ENCODE measurements at places on chromosomes 6 and 20. TPM values are rescaled to one million over a fixed set of nuclear protein-coding genes. Genes with fewer than 3 reads are reported as not detected.
A peak's percentile ranks its signal among the peaks of the same experiment; 100 is the strongest.

Gene ZFP57
- polyA plus RNA-seq: not detected

DNA sequence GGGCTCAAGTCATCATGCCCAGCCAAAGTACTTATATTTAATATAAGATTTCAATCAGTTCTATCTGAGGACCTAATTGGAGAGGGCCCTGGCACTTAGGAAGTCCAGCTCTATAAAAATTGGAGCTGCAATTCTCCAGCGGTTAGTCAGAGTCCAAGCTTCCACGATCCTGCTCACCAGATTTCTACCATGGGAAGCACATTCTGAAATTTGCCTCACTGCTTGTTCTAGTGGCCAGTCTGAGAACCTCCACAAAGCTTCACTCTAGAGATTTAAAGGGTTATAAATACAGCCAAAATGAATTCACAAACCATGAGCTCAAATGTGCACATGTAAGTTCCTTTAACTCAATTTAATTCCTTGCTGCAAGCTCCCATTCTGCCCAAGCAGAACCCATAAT lies 33.5 kb downstream of the PNLDC1 start:
- DNase-seq: no peak

- no peak for DNase-seq
Observed at GRCh38 chr6:131660195-131660594, 23.1 kb downstream of the ENPP3 start.

DNA sequence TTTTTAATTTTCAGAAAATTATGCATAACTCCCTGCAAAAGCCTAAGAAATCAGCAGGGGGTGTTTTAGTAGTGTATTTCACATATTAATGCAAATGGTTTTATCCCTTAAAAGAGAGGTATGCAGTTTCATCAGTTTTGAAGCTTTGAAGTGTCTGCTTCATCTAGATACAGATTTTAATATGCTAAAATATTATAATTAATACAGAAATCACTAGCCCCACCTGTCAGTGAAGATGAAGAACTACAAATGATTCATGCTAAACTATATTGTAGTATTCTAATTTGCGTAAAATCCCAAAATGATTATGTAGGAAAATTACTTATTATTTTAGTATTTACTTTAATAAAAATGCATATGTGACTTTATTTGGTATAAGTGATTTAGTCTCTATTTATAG lies 2.9 kb upstream of the TFB1M start:
- no peak for DNase-seq

DNA sequence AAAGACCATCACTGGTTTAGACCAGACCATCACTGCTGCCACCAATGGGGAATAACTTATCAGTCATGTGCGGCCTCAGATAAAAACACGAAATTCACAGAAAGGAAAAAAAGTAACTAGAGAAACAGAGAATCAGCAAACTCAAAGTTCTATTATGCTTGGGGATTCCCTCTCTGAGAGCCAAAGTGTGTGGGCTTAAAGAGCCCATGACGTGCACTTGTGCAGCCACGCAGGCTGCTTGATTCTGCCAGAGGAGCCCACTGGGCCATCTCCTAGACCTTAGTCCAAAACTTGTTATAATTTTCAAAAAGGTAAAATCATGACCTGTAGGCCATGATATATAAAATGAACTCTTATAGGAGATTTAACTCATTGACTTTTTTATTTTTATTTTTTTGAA lies 15.2 kb downstream of the RAB44 start:
- no peak for DNase-seq

DNA sequence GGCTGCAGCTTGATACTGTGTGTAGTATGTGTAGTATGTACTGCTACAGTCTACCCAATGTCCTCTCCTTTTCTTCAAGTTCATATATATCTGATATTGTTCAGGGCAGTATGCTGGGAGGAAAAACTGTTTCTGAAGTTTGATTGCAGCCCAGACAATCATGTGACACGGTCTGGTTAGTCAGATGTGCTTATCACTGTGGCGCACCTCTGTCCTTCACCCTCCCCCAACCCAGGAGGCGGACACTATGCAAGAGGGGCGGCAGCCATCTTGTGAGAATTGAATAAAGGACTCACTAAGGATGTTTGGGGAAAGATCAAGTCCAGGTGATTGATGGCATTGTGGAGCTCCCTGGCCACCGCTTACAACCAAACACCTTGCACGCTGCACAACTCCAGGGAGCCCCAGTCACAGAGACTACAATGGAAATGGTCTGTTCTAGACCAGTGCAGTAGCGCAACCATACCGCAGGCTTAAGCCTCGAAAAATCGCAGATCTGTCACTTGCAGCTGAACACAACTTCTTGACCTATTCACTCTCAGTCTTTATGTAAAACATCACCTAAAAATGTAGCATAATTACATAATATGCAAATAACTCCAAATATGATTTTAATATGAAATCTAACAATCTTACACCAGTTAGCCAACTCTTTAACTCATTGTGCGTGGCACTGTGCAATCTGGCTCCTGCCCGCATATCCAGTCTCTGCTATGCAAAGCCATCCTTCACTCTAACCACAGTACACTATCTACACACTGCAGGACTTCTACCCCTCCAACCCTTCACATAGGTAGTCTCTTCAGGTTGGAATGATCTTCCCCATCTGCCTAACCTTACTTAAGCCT lies 79.3 kb downstream of the VGLL2 start:
- DNase-seq: no peak

Gene TMEM181
- 17.2 TPM for polyA plus RNA-seq

DNA sequence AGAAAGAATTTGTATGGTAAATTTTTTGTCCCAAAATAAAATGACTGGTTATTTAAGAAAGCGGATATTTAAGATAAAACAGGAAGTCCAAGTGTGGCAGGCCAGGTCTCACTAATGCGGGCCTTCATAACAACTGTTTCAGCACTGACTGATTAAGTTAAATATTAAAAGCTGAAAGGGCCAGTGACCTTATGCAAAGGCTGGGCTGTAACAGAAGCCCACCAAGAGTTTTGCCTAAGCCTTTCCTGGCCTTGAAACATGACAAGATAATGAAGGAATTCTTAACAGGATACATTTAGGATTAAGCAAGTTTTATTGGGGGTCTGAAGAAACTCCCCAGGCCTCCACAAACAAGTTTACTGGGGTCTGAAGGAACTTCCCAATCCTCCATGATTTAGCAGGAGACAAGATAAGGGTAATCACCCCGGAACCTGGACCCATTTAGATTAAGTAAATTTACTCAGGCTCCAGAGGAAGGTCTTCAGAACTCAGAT lies 36.3 kb downstream of the ZNF133 start:
- DNase-seq: no peak

Gene GGTLC1
- not detected for polyA plus RNA-seq

Gene APCDD1L
- 5.4 TPM for polyA plus RNA-seq

GRCh38 chr6:75171986-75172385 lies 33.9 kb downstream of the COL12A1 start:
- DNase-seq: no peak

DNA sequence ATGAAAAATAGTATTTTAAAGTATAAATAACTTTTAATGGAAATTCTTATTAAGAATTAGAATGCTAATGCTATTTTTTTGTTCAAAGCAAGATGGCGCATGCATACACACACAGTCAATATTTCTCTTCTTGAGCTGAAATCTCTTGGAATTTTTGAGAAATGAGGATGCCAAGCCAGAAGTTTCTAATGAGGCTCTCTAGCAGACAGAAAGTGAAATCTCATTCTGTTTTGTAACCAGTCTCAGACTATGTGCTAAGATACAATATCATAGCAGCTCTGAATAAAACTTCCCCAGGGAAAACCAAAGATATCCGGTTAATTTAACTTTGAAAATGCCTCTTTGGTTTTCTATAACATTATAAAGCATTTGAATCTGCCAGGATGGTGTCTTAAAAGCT lies 97.2 kb upstream of the HDAC2 start:
- DNase-seq: peak; percentile 59

Gene TSHZ2
- polyA plus RNA-seq: 8.3 TPM

GRCh38 chr20:50186151-50186885 lies 4.3 kb upstream of the CEBPB start:
- DNase-seq: peak; percentile 83

DNA sequence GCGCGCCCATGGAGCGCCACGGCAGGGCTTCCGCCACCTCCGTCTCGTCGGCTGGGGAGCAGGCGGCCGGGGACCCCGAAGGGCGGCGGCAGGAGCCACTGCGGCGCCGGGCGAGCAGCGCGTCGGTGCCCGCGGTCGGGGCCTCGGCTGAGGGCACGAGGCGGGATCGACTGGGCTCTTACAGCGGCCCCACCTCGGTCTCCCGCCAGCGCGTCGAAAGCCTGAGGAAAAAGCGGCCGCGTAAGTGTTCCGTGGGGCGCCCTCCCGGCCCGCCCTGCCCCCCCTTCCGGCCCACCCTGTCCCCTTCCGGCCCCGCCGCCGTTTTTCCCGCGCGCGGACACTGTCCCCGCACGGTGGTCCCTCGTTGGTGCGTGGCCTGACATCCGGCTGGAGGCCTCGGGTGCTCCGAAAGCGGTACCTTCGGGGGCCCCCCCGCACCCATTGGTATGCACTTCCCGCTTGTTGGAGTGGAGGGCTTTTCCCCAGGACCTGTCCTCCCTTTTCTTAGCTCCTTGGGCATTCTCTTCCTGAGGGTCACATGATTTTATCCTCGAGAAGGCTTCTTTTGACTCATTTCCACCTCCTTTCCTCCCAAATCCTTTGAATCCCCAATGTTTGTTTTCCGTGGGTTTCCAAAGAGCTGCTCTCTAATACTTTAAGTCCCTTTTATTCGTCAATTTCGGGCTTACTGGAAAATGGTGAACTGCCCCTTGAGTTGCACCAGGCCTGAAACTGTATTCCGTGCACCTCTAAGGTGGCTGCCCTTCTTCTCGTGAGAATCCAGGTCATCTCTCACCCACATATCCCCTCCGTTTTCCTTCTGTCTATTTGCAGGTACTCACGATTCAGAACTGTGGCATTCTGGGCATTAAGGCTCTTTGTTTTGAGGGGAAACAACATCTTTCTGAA lies 556 bp downstream of the PANK2 start:
- peak; percentile 48 for DNase-seq

- DNase-seq: no peak
Observed at GRCh38 chr6:16441262-16441661, 202.9 kb downstream of the GMPR start.

Gene ATP9A
- polyA plus RNA-seq: 80.0 TPM

- no peak for DNase-seq
Observed at GRCh38 chr20:63641146-63641791, 12.0 kb downstream of the STMN3 start.

Gene LY86
- 3.3 TPM for polyA plus RNA-seq

DNA sequence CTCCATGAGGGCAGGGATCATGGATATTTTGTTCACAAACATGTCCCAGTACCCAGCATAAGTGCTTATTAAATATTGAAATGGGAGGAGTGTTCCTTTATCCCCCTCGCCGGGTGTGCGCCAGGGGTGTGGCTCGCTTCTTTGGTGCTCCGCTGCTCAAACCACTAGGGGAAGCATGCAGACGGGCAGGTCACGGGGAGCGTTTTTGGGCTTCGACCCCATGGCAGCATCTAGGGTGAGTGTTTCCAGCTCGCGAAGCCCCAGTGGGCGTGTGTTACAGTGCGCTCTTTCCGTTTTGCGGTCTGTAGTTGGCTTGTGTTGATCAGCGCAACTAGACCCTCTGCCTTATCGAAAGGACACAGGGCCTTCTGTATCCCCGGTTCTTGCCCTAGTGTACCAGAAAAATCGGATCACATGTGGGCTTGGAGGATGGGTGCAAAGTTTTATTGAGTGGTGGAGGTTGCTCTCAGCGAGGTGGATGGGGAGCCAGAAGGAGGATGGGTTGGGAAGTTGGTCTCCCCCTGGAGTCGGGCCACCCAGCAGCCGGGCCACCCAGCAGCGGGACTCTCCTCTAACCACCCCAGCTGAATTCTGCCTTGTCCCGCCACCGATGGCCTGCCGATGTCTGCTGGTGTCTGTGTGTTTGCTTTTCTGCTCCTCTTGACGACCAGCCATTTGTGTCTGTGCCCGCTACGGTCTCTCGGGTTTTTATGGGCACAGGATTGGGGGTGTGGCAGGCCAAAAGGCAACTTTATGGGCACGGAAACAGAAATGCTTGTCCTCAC lies 43.2 kb upstream of the OGFRL1 start:
- no peak for DNase-seq

Gene RALGAPA2
- 10.9 TPM for polyA plus RNA-seq

Gene VNN1
- 0.14 TPM for polyA plus RNA-seq

Gene RNF182
- polyA plus RNA-seq: 0.66 TPM
